CD4-positive, CD25-positive, alpha-beta regulatory T cell (primary cell): ENCODE measurements at places on chromosomes 3 and 15.

- no peak for DNase-seq
Measured at GRCh38 chr15:51853998-51854397, 24.5 kb downstream of the TMOD3 start.

DNA sequence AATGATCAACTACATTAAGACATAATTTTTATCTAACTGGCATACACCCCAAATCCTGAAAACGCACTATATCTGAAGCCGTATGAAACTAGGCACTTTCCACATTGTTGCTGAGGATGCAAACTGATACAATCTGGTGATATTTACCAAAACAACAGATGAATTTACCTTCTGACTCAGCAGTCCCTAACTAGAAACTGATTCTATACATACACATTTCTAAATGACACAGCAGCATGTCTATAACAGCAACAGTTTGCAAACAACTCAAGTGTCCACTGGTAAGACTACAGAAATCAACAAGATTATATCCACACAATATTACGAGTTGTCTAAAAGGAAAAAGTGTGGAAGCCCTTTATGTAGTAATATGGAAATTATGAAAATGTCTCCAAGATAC, 22.9 kb downstream of the SECISBP2L start:
- no peak for DNase-seq

GRCh38 chr3:42651248-42652091, 2.0 kb upstream of the ZBTB47 start:
- no peak for DNase-seq

DNA sequence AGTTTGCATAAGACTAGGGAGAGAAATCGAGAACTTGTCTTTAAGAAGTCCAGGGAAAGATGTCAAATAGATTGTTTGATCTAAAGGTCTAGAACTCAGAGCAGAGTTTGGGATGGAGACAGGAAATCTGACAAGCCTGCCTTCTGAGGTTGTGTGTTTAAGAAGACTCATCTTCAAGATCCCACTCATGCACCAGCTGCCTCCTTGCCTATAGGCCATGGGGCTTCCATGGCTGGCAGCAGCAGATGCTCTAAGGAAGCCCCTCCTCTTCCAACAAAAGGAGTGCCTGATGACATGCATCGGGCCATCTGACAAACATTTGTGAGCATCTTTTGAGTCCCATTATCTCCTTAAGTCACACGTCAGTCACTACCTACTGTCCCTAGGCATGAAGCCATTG, 47.4 kb downstream of the WNT5A start:
- no peak for DNase-seq

DNA sequence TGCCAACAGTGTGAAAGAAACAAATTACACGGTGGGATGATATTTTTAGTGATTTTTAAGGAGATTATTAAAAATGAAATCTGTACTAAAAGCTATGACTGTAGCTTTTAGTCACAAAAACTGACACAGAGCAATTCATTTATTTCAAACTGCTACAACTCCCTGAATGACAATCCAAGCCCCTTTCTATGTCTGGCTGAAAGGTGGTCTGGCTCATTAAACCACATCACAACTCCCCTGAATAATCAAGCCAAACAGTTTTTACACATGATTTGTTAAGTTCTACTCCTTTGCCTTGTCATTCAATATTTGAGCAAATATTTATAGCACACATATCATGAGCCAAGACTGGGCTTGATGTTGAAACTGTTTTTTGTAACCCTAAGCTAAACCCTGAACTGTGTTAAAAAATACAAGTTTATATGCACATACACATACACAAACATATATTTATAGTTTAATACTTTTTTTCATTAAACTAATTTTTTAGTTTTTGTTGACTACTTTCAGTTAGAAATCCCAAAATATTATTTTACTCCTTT, 125.5 kb downstream of the RBMS3 start:
- DNase-seq: no peak

DNA sequence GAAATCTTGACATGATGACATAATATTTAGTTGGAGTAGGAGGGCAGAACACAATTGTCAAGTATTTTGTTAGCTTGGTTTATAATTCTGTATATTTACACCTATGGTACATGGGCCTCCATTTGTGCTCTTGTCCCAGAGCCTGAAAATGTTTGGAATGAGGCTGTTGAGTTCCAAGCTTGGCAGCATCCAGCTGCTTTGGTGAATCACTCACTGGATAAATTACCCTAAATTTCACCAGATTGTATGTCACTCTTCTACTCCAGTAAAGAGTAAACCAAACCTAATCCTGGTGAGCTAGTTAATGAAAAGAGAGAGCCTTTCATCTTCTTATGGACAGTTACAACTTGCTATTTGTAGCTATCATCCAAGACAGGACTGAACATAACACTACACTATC, 928.7 kb downstream of the DIPK2A start:
- DNase-seq: no peak
